ENCODE measurements at places on chromosomes 5 and 9. TPM values are rescaled to one million over a fixed set of nuclear protein-coding genes. Genes with fewer than 3 reads are reported as not detected.

GRCh38 chr5:140165101-140165922 lies 9.7 kb upstream of the CYSTM1 start:
- no peak for DNase-seq

GRCh38 chr5:152560512-152561137 lies 155.5 kb upstream of the NMUR2 start:
- no peak for DNase-seq

GRCh38 chr5:150616506-150616905 lies 24.0 kb upstream of the SYNPO start:
- no peak for DNase-seq

- DNase-seq: no peak
These were observed 48.9 kb downstream of the CFAP90 start for GRCh38 chr5:7801891-7802614.

DNA sequence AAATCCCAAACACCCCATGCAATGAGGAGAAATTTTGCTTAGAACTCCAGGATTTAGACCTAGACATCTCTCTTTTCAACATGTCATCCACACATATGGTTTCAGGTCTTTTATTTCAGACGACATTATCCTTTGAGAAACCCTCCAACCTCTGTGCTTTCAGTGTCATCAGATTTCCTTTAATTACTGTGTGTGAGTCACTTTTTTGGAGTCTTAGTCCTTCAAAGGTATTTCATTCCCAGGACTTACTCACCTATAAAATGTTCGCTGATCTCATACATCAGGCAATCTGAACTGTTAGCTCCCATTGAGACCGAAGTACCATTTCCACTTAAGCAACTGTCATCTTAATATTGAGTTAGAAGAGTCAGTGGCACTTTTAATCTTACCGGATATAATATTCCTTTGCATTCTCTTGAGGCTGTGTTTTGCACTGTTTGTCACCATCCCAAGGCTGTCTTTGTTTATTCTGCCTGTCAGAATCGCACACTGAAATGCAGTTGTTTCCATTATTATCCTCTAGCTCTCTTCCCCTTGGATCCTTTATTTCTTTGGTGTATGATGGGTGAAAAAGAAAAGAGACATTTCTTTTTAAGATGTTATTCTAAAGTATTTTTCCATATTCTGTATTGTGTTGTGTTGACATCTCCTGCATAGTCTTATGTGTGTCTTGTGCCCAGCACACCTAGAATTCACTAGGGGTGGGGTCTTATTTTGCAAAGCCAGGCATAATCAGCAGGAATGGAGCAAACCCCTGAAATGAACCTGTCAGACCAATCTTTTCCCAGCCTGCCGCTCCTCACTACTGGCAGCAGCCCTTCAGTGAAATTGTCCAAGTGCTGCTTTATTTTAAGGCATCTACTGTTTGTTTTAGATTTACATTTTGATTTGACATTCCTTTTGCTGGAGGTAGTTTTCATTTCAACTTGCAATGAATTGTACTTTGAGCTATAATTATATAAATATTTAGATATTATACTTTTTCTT lies 155.4 kb downstream of the PAM start:
- DNase-seq: no peak

- DNase-seq: no peak
These were observed 14.5 kb upstream of the ANKRD55 start for GRCh38 chr5:56247592-56247991.

GRCh38 chr5:143316337-143316736 lies 87.1 kb downstream of the NR3C1 start:
- no peak for DNase-seq

GRCh38 chr5:180376511-180376910 lies 23.4 kb upstream of the GFPT2 start:
- no peak for DNase-seq

DNA sequence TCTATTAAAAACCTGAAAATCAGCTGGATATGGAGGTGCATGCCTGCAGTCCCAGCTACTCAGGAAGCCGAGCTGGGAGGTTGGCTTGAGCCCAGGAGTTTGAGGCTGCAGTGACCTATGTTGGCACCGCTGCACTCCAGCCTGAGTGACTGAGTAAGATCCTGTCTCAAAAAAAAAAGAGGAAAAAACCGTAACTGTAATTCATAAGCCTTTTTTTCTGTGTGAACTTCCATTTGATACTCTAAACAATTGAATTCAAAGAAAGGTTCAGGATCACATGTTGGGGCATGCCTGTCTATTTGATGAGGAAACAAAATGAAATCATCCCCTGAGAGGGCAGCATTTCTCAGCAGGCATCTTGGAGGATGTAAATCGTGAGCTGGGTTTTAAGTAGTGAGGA lies 38.8 kb downstream of the ITGA2 start:
- no peak for DNase-seq

DNA sequence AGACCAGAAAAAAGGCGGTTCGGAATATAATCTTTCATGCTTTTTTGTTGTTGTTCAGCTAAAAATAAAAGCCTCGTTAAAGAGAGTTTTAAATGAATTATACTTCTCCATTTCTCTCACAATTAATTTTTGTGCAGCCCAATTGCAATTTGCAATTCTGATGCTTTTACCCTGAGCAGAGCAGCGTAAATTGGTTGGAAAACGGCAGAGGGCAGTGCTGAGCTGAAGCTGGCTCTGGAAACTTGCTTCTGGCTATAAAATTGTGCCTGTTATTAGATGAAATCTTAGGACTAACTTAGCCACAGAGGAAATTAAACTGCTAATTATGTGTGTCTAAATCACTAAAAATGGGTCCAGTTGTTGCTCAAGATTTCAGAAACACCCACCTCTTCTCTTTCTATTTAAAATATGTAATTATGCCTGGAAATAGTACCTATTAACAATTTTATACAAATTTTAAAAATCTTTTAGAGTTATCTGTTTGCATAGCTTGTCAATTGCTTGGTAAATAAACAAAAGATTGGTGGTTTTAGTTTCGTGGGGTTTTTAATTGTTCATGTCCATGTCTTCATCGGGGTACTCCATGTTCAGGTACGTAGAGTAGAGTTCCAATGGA lies 441.8 kb upstream of the TLE4 start:
- DNase-seq: no peak

- no peak for DNase-seq
These were observed 1089.0 kb upstream of the DMAC1 start for GRCh38 chr9:8888591-8888990.

Gene DROSHA
- total RNA-seq: 40.7 TPM

Gene TMEM174
- not detected for total RNA-seq

Gene PCDHA6
- 2.2 TPM for total RNA-seq

Gene CYLC2
- not detected for total RNA-seq

Gene MLANA
- not detected for total RNA-seq

Measured in sigmoid colon (tissue), 7 donors.